ENCODE measurements at places on chromosomes 7 and 10. TPM values are rescaled to one million over a fixed set of nuclear protein-coding genes. Genes with fewer than 3 reads are reported as not detected.

- DNase-seq = no peak
Observed at GRCh38 chr10:63099734-63100133, 33.4 kb upstream of the NRBF2 start.

DNA sequence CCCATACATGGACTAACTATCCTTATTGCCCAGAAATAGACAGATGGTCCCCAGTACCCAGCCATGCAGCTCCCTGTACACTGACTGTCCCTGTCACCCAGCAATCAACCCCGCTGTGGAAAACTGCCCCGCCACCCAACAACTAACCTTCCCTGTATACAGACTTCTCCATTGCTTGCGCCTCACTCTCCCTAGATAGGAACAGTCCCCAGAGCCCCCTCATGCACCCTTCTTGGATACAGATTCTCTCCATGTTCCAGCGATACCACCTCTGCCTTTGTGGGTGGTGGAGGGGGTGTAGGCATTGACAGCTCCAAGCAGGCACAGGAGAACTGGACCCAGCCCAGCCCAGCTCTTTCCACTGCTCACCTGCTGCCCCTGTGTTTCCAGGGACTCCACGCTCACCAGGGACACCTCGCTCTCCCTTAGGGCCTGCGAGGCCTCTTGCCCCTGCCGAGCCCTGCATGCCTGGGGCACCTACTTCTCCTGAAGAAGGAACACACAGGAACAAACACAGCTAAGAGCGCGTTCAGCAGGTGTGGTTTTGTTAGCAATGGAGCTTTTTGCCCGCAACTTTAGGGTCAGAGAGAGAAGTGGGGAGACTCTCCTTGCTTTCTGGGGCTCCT lies 7.2 kb downstream of the SFTPD start:
- no peak for DNase-seq

DNA sequence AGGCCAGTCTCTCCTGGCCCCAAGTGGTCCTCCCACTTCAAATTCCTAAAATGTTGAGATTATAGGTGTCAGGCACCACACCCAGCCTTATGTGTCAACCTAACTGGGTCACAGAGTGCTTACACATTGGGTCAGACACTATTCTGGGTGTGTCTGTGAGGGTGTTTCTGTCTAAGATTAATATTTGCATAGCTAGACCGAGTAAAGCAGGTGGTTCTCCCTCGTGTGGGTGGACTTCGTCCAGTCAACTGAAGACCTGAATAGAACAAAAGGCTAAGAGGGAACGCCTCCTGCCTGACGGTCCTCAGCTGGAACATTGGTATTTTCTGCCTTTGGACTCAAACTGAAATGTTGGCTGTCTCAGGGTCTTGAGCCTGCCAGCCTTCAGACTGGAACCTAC lies 11.5 kb downstream of the PPIF start:
- no peak for DNase-seq

- no peak for DNase-seq
Observed at GRCh38 chr10:16565604-16566003, 43.9 kb upstream of the C1QL3 start.

The TMEM176A gene
- 28.3 TPM for total RNA-seq

The GPC2 gene
- total RNA-seq = 3.6 TPM

All from breast epithelium (tissue), 4 donors.